MV-4-11 (cell line): ENCODE measurements at places on chromosomes 7 and 10.

DNA sequence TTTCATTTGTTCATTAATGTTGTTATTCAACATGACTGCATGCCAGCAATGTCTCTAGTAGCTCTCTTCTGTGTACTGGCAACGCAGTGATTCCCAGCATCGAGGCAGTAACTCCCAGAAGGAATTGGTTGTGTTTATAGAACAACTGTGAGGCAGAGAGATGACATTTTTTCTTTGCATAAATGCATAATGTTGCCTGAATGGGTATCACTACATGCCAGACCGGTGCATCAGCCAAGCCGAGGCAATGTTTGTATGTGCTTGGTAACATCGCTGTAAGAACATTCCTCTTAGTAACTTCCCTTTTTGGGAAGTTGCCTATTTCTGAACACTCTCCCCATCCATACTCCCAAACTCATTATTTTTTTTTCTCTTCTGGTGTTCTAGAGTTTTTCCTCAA, 182.9 kb downstream of the HTR7 start:
- no peak for DNase-seq

- no peak for DNase-seq
Observed at GRCh38 chr7:159032322-159032721, 112.3 kb downstream of the VIPR2 start.

GRCh38 chr10:964988-965417, 23.2 kb upstream of the GTPBP4 start:
- DNase-seq, result no peak

DNA sequence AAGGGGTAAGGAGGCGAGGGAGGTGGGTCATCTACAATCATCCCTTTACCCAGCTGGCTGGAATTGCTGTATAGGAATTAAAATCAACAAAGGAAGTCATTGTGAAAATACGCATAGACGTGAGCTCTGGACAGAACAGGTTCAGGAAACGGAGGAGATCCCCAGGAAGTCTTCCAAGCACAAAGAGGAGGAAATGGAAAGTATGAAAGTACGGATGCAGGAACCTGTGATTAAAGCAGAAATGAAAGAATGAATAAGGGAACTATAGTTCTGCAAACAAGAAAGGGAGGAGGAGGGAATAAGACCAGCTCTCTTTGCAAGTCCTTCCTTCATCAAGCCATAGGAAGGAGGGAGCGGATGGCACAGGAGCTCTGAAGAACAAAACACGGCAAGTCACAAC, 61.8 kb downstream of the PYROXD2 start:
- peak; percentile 84 for DNase-seq

GRCh38 chr7:50812841-50813475, 30.3 kb upstream of the GRB10 start:
- no peak for DNase-seq

DNA sequence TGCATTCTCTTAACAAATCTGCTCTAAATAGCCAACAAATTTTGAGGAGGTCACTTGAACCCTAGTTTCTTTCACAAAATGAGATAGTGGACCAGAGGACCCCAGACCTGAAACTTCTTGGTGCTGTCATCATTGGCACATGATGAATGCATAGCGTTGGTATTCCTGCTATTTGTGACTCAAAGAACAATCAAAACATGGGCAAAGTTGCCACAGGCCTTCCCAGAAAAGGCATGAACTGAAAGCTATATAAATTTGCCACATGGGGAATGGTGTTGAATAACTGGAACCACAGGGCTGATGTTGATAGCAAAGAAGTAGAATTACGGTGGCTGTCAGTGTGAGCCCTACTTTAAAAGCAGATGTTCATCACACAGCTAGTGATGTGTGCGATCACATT, 219.9 kb upstream of the KMT2E start:
- DNase-seq, result no peak

DNA sequence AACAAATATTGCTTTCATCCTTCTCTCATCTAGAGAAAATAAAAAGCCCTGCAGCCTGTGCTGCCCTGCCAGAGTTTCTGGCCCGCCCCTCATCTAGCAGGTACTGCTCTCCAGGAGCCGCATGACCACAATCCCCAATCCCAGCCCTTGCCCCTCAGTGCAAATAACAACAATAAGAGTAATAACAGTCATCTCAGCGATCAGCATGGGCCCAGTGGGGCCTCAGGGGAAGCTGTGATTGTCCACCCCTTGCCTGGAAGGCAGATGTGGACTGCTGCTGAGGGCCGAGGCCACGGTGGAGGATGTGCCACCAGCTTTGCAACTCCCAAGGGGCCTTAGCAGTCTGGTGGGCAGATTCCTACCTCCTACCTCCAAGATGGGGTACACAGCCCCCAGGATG, 106.1 kb downstream of the CDH23 start:
- DNase-seq, result no peak

GRCh38 chr7:16891874-16892643, 10.3 kb upstream of the AGR3 start:
- no peak for DNase-seq

DNA sequence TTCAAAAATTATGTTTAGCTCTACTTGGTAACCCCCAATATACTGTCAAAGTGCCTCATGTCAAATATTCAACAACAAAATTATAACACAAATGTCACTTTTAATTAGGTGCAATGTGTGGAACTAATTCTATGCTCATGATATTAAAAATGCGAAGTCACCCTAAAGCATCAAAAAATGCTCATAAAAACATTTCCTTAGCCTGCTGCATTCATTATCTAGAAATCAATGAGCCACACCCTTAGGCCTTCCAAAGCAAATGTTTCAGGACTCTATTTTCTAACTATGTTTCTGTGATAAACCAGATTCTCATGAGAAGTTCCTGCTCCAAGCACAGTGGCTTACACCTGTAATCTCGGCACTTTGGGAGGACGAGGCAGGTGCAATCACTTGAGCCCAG, 75.0 kb upstream of the ANK3 start:
- no peak for DNase-seq

GRCh38 chr10:20596911-20597310, 300.2 kb downstream of the NEBL start:
- DNase-seq, result no peak

- no peak for DNase-seq
Observed at GRCh38 chr10:127813290-127813689, 76.3 kb downstream of the FOXI2 start.

DNA sequence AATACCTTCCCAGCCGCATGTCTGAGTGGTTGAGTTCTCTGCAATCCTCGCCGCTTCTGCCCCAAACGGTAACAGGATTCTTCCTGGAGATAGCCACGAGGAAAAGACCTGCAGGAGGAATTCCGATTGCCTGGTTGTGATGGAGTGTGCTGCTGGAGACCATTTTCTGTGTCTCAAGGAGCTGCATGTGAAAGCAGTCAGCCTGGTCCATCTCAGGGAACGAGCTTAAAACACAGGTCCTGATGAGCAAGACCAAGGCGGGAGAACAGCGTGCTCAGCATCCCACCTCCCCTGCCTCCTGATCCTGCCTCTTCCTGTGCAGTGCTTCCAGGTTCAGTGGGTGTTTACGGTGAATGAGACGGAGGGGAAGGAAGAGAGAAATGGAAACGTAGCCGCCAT, 26.5 kb downstream of the VIPR2 start:
- DNase-seq, result no peak

GRCh38 chr7:157439761-157440160, 103.0 kb downstream of the DNAJB6 start:
- no peak for DNase-seq

DNA sequence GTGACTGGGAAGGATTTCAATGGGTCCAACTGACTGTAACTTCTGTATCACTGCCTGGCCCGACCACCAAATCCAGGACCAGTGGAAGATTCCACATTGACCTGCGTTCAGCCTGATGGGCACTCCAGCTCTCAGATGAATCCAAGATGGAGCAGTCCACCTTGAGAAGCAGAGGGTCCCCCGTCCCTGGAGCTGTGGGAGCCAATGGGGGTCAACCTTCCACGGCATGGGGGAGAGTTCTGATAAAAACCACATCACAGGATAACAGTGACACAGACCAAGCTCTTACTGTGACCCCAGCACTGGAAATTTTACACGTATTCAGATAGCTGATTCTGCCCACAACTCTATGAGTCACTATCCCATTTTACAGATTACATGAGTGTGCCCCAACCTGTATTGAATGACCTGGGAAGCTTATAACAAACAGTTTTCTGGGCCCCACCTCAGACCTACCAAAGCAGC, 11.2 kb downstream of the ZCCHC24 start:
- no peak for DNase-seq

- DNase-seq, result no peak
Observed at GRCh38 chr10:649445-649797, 40.0 kb downstream of the DIP2C start.

DNA sequence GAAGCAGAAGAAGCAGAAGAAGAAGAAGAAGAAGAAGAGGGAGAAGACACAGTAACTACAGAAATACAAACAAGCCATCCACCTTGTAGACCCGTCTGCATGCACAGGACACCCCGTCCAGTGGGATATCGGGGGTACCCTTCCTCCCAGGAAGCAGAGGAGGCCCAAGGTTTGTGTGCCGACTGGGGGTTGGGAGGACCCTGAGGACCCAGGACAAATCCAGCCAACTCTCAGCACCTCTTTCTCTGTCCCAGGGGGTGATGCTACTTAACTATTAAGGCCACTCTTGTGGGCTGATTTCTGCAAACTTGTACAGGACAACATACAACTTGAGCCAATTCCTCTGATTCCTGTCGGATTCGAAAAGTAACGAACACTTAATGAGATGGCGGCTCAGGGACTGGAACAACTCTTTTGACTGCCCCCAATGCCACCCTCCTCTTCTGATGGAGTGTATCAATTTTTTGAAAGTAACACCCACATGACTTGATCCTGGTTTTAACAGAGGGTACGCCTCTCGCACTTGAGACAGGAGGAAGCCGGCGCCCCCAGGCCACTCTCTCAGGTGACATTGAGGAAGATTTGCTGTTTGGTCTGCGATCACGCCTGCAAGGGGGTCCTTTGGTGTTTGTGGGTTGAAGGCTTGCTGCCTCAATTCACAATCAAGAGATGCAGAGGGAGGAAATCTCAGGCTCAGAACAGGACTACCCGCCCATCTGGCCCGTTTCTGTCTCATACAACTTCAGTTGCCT, 192.6 kb downstream of the TNS3 start:
- DNase-seq, result no peak

DNA sequence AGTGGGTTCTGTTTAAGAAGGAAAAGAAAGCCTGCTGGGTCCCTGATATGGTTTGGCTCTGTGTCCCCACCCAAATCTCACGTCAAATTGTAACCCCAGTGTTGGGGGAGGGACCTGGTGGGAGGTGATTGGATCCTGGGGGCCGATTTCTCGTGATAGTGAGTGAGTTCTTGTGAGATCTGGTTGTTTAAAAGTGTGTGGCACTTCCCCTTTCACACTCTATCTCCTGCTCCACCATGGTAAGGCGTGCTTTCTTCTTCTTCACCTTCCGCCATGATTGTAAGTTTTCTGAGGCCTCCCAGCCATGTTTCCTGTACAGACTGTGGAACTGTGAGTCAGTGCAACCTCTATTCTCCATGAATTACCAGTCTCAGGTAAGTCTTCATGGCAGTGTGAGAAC, 42.6 kb downstream of the INPP5A start:
- peak; percentile 45 for DNase-seq

- DNase-seq, result no peak
Observed at GRCh38 chr10:22010973-22011408, 7.5 kb upstream of the DNAJC1 start.

- DNase-seq, result no peak
Observed at GRCh38 chr7:65441010-65441409, 67.4 kb downstream of the ZNF92 start.
